Epithelial cell of proximal tubule (primary cell): ENCODE measurements at places on chromosomes 13 and 19. TPM values are rescaled to one million over a fixed set of nuclear protein-coding genes. Genes with fewer than 3 reads are reported as not detected.

NLRP7 gene
- total RNA-seq: not detected in 2 replicates

ZNF208 gene
- 0.14 and 0.23 TPM in 2 replicates for total RNA-seq

MBD3L4 gene
- not detected in 2 replicates for total RNA-seq

OVOL3 gene
- total RNA-seq: not detected in 2 replicates

F2RL3 gene
- not detected in 2 replicates for total RNA-seq

SLC15A1 gene
- 1.2 and 4.6 TPM in 2 replicates for total RNA-seq

CCDC106 gene
- 10.2 and 17.9 TPM in 2 replicates for total RNA-seq

SLC25A41 gene
- 0.23 TPM in 1 of 2 replicates, not detected in the other for total RNA-seq

COMMD6 gene
- total RNA-seq: 58.1 and 143 TPM in 2 replicates

MCEMP1 gene
- not detected in 2 replicates for total RNA-seq

GRCh38 chr19:46191972-46192371 lies 37.6 kb upstream of the IGFL1 start:
- DNase-seq: no peak

GRCh38 chr13:98632961-98633360 lies 56.1 kb upstream of the STK24 start:
- DNase-seq: no peak

DNA sequence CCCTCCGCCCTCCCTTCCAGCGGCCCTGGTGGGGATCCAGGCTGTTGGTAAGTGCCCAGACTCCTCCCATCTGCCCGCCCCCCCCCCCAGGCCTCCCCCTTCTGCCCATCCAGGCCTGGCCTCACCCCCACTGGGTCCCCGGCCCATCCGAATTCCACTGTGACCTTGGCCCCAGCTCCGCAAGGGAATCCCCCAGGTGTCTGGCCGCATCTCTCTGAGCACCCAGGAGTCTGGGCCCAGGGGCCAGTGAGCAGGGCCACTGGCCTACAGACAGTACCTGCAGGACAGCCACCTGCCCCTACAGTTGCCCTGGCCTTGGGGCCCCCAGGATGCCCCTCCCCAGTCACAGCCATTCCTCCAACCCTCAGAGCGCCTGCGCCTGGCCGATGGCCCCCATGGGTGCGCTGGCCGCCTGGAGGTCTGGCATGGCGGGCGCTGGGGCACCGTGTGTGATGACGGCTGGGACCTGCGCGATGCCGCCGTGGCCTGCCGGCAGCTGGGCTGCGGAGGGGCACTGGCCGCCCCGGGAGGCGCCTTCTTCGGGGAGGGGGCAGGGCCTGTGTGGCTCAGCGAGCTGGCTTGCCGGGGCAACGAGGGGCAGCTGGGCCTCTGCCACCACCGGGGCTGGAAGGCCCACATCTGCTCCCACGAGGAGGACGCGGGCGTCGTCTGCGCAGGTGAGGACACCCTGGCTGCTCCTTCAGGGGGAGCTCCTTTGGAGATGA lies 912 bp downstream of the SSC5D start:
- no peak for DNase-seq

GRCh38 chr19:55423225-55424005 lies 15.8 kb upstream of the UBE2S start:
- DNase-seq: no peak

DNA sequence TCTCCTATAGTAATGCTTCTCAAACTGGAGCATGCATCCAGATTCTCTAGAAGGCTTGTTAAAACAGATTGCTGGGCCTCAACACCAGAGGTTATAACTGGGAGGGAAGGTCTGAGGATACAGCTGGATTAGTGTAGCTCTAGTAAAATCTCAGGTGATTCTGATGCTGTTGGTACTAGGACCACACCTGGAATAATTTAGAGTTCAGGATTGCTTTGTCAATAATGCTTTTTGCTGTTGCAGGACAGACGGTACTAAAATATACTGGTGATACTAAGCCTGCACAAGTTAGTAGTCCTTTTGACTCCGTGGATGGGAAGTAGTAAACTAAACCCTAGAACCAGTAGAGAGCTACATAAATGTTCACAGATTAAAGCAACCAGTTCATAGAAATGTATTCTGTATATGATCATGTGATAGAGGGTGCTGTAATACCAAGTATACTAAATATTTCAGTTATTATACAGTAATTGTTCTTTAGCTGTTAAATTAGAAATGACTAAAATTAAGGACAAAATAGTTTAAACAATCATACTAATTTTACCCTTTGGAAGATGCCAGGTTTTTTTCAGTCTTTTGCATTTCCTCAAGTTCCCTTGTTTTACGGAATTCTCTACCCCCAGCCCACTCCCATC lies 258.2 kb upstream of the STARD13 start:
- no peak for DNase-seq

DNA sequence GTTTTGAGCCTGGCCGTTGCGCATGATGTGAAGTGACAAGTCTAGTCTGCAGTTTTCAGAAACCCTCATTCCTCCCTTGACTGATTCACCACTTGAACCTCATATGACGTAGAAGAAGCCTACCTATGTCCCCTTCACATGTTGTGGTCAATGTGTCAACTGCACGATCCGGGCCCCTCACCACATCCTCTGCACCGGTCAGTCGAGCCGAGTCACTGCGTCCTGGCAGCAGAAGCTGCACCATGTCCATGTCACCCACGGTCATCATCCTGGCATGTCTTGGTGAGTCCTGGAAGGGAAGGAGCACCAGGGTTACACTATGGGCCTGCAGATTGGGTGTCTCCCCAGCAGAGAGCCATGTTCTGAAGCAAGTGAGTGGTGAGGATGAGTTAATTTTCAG lies at the start of gene KIR2DL4:
KIR2DL4 (plus strand) TSS at position 201 of the 400 bp plus-strand sequence; CDS start at position 243, 42 bp downstream.
- DNase-seq: no peak

DNA sequence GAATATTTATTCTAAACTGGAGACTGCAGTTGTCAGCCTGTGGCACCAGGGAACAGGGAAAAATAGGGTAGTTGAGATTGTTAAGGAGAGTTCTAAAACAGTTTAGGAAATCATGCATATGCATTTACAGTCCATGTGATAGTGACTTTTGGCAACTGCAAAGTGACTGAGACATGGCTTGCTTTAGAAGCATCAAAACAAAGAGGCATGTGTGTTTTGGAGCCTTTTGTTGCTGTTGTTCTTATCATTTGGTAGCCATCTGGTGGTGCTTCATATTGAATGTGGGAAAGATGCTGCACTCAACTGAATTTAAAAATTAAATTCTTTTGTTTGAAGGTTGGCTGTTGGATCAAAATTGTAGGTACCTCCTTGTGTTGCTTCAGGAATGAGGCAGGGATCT lies 10.2 kb upstream of the EBPL start:
- no peak for DNase-seq

DNA sequence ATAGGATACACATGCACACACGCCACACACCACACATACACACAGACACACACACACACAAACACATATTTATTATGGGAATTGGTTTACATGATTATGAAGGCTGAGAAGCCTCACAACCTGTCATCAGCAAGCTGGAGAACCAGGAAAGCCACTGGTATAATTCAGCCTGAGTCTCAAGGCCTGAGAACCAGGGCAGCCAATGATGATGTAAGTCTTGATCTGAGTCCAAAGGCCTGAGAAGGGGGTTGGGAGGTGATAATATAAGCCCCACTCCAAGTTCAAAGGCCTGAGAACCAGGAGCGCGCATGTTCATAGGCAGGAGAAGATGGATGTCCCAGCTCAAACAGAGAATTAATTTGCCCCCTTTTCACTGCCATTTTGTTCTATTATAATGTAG lies 18.7 kb upstream of the SOX21 start:
- DNase-seq: no peak

DNA sequence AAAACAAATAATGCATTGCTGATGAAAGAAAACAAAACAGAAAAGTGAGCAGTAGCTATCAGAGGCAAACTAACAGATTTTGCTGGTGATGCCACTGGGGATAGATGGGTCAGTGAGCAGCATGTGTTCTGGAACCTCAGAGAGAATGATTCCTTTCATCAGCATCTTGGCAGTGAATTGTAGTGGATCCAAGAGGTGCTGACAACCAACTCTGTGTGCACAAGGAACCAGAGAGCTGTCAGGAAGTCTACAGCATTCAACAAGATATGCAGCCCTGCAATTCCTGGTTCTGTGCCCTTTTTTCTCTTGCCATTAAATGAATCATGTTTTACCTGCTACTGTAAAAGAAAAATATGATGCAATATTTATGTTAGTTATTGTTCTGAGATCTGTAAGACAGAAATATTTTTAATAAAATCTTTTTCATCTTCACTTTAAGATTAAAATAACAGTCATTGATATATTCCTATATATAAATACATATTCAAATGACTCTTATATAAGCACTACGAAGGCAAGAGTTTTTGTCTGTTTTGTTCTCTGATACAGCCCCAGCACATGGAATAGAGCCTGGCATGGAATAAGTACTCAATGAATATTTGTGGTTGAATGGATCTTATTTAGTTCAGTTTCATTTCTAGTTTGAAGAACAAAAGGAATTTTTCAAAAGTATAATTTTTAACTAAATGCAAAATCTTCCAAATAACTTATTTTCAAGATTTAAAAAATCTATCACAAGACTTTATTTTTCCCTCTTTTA lies 80.8 kb downstream of the FREM2 start:
- no peak for DNase-seq

DNA sequence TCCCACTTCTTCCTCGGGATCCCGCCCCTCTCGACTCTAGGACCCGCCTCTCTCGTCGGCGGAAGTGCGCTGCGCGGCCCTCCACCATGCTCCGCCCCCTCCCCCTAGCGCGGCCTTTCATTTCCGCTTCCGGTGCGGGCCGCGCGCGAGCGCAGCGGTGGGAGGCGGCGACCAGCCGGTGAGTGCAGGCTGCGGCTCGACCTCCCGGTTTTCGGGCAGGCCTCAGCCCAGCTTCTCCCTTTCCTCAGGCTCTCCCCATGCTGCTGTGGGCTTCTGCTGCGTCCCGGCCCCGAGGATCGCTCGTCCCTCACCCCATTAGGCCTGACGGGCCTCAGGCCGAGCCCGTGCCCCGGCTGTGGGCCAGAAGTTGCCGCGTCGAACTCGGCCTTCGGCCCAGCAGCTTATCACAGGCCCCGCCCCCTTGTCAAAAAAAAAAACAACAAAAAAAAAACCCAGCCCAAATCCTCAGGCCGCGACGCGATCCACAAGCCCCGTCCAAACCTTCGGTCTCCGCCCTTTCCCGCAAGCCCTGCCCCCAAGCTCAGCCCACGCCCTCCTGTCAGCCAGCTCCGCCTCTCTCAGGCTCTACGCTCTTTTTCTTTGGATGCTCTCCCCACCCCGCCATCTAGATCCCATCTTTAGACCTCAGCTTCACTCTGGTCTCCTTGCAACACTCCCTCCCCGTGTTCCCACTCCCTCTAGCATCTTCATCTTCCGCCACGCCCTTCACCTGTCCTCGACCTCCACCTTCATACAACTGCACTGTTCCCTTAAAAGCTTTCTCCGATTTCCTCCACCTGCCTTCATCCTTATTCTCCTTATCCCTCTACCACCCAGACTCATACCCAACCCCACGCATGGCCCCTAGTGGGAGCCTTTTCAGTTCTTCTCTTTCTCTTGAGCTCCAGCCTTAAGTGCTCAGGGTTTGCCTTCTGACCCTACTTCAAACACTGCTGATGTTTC lies at the start of gene CLASRP:
CLASRP (plus strand) TSS at position 115 of the 963 bp plus-strand sequence. CDS start 1,168 bp downstream, outside the sequence.
- no peak for DNase-seq

- no peak for DNase-seq
Measured at GRCh38 chr13:77353995-77354394, 27.1 kb upstream of the MYCBP2 start.

GRCh38 chr13:48838193-48838973 lies 137.3 kb upstream of the FNDC3A start:
- no peak for DNase-seq

DNA sequence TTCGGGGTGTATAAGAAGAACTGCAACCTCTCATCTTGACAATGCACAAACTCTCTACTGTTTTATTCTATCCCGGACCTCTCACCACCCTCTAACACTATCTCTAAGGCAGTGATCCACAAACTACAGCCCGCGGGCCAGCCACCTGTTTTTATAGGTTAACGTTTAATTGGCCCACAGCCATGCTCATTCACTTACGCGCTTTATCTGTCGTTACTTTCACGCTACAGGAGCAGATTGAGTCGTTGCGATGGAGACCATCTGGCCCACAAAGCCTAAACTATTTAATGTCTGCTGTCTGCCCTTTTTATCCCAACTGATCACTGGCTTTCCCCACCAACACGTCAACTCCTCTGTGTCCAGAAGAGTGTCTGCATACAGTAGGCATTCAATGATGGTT lies 158.9 kb downstream of the CACNA1A start:
- no peak for DNase-seq

DNA sequence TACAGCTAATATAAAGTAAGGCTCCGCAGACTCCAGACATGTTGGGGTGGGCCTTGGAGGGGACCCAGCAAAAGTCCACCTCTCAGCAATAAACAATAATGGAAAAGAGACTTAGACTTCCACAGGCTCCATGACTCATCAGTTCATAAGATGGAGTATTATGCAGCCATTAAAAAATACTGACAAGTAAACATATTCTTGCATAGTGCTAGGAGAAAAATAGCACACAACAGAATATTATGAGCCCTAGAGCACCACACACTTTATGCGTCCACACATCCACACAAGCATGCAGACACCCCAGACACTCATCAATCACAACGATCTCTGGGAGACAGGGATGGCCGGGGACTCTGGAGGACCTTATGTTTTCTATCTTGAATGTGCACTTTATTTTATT lies 46.0 kb downstream of the PDCD5 start:
- no peak for DNase-seq

DNA sequence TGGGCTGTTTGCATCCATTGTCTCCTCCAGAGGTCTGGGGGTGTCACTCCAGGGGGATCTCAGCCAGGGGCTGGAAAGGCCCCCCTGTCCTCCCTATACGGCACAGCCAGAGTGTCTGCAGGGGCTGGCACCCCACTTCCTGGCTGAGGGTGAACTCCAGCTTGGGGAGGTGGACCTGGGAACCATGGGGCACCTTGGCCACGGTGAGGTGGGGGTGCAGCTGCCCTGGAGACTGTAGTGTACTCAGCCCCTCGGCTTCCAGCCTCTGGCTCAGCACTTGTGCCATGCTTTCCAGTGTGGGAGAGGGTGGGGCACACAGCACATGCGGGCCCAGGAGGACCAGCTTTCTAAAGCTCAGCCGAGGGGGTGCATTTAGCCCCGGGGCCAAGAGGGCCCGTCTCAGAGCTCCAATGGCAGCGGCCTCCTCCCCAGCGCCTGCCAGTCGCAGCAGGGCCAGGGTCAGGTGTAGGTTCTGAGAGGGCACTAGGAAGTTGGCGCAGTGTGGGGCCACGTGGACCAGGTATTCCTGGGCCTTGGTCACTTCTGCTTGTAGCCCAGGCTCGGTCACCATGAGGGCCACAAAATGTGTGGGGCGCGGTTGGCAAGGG lies 1.4 kb downstream of the LENG9 start:
- DNase-seq: no peak

DNA sequence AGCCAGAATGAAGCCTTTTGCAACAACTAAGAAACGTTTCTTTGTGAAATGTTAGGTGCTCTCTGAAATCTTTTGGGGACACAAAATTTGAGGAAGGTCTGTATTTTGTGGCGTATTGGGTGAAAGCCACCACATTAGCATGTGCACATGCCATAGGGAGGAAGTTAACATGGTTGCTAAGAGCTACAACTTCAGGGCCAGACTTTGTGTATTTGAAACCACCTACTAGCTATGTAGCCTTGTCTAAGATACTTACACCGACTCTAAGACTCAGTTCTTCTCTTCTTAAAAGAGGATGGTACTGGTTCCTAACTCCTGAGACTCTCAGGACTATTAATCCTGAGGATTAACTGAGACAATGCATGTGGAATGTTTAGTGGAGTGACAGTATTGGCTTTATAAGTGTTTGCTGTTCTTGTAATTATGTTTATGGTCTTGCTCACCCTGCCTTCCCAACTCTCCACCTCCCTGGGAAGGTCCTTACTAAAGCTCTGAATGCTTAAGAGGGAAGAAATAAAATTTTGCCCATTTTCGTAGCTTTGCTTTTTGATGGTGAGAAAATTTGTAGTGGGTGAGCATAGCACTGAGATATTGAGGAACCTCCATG lies 15.5 kb downstream of the SERP2 start:
- no peak for DNase-seq

GRCh38 chr13:74243637-74244526 lies 109.7 kb upstream of the KLF12 start:
- DNase-seq: no peak
